ENCODE measurements at places on chromosomes 6 and 20.

GRCh38 chr20:44756011-44756688, 10.5 kb downstream of the KCNK15 start:
- DNase-seq, result no peak

DNA sequence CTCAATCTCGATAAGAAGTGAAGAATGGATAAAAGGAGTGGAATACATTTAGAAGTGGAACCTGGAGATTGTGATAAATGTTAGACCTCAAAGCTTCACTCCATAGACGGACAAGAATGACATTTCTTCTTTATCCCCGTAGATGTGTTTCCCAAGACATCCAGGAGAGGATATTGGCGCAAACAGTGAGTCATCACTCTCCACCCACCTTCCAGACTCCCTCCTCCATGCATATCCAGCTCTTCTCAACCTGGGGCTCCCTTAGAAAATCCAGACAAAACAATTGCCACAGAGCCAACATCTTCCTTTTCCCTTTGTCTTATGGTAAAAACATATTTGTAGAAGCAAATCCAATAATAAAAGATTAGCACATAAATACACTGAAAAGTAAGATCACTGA, 586.1 kb downstream of the PTPRT start:
- no peak for DNase-seq

DNA sequence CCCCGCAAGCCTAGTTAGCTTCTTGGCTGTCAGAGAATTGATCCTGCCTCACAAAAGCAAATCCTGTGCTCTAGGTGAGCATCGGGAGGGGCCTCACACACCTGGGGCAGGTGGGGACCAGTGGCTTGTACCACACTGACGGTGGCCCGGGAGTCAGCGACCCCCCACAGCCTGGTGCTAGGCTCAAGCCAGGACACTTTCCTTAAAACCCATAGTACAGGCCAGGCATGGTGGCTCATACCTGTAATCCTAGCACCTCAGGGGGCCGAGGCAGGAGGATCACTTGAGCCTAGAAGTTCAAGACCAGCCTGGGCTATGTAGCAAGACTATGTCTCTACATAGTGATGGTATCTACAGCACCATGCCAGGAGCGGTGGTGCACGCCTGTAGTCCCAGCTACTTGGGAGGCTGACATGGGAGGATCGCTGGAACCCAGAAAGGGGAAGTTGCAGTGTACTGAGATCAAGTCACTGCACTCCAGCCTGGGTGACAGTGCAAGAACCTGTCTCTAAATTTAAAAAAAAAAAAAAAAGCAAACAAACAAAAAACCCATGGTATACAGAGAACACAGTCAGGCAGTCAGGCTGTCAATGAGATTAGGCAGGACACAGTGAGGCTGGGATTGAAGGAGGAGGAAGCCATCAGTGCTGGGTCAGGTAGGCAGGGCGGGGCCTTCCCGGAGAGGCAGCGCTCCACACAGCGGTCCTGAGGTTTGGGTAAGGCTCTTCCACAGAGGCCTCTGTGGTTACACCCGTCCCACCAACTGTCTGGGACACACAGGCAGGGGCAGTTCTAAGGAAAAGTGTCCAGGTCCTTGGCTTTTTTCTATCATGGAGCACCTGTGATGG, 41.3 kb downstream of the SYNJ2 start:
- no peak for DNase-seq

DNA sequence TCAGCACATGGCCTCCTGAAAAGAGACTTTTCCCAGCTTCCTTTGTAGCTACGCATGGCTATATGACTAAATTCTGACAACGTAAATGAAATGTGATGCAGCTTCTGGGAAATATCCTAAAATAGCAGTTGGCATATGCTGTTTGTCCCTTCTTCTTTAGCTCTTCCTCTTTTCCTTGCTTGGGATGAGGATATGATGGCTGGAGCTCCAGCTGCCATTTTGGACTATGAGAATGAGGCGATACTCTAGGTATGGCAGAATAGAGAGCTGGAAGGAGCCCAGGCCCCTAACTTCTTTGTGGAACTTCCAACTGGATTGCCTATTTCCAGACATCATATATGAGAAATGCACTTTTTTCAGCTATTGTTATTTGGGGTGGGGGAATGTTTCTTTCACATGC, 5.3 kb upstream of the ZFP64 start:
- DNase-seq, result no peak

- DNase-seq, result no peak
Measured at GRCh38 chr6:4359108-4359730, 223.8 kb upstream of the ECI2 start.

DNA sequence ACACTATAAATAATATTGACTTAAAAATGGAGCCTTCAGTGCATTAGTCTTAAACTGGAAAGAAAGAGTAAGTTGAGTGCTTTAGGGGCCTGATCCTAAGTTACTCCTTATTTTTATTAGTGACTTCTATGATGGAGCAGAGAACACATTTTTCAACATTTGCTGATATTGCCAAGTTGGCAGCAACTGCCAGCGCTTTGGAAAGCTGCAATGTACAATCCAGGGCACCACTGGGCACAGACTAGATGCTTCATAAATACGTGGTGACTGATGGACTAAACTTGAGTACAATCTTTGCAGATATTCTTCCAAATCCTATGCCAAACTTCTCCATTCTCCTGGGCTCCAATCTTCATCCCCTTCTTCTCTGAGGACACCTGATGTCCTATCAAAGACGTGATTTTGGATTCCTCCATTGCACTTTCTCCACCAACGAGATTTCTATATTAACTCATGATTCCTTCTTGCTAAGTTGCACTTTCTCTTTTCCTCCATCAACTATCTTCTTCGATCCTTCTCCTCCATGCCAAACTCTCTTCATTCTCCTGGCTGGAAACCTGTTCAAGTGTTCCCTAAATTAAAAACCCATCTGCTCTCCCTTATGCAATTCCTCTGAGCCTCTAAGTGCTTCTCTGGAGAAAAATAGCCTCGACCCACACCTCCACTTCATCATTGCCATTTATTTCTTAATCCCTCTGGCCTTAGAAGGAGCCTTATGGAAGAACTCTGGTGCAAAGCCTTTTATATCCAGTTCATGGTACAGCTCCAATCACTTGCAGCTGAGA, 28.5 kb upstream of the PAK5 start:
- DNase-seq, result no peak

DNA sequence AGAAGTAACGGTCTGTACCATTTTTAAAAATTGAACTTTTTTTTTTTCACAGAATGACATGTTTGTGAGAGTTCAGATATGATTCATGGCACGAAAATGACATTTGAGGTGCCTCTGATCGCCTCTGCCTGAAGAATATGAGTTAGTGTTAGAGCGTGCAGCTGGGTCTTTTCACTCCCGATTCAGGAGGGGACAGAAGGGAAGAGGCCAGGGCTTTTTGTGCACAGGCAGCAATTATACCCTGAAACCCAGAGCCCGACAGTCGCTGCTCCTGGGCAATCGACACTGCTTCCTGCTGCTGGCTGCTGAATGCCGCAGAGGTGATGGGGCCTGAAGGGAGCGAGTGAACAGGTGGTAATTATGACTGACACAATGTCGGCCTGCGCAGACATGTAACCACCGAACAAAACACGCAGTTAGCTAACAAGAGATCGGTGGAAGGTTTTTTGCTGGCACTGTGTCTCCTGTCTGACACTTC, 652.0 kb upstream of the NOX3 start:
- no peak for DNase-seq

DNA sequence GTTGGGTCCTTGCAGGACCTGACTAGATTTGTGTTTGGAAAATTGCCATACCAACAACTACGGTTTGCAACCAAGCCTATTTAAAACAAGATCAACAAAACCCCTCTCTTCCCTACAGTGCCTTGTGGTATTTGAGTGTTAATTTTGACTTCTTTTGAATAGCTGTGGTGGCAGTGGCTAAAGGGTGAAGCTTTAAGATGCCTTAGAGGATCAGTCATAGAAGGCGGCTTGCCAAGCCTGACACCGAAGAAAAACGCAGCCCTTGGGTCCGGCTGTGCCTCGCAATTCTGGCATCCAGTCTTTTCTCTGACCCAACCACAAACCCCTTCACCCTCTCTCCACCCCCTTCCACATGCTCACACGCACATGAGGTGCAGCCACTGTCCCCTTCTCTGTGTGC, 32.6 kb downstream of the BMP6 start:
- no peak for DNase-seq

- no peak for DNase-seq
Measured at GRCh38 chr20:17873410-17874270, 95.0 kb downstream of the SNX5 start.

DNA sequence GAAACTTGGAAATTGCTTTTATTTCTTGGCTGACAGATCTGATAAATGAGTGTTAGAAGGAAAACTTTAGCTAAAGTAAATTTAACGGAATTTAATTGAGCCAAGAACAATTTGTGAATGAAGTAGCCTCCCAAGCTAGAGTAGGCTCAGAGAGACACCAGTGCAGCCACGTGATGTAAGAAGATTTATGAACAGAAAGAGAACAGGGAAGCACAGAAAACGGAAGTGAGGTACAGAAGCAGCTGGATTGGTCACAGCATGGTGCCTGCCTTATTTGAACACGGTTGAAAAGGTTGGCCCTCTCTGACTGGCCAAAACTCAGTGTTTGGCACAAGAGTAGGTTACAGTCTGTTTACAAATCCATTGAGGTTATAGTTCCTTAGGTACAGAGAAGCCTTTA, 29.5 kb upstream of the IFNGR1 start:
- no peak for DNase-seq

- DNase-seq, result no peak
Measured at GRCh38 chr6:148441454-148441911, 98.8 kb downstream of the SASH1 start.

GRCh38 chr20:15555913-15556312, 1017.3 kb downstream of the KIF16B start:
- no peak for DNase-seq

- no peak for DNase-seq
Measured at GRCh38 chr20:9035126-9035525, 33.8 kb upstream of the PLCB4 start.

- no peak for DNase-seq
Measured at GRCh38 chr6:149111556-149112115, 205.9 kb upstream of the TAB2 start.
